CD4-positive, CD25-positive, alpha-beta regulatory T cell (primary cell): ENCODE measurements at places on chromosomes 3 and 15. TPM values are rescaled to one million over a fixed set of nuclear protein-coding genes. Genes with fewer than 3 reads are reported as not detected.

DNA sequence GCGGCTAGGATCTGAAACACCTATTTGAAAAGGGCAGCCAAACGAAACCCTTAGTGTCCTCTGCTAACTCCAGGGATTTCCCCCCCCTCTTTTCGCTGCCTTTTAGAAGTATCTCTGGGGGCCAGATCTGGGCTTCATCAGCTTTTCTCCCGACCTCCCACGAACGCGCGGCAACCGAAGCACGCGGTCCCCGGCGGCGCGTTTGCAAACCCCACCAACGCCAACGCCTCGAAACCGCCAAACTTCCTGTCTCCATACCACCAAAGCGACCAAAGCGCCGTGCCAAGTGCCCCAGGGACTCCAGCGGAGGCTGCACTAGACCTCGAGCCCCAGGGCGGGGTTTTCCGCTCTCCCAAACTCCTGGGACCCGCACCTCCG lies 155.8 kb upstream of the FRMD4B start:
- no peak overlapping the region for H3K27ac ChIP-seq
- H3K27me3 ChIP-seq: peaks cover 3% of the 10 kb centered on the region
- H3K4me3 ChIP-seq: no peak overlapping the region
- H3K4me1 ChIP-seq: no peaks in the 10 kb centered on the region
- no peaks in the 10 kb centered on the region for H3K36me3 ChIP-seq

DNA sequence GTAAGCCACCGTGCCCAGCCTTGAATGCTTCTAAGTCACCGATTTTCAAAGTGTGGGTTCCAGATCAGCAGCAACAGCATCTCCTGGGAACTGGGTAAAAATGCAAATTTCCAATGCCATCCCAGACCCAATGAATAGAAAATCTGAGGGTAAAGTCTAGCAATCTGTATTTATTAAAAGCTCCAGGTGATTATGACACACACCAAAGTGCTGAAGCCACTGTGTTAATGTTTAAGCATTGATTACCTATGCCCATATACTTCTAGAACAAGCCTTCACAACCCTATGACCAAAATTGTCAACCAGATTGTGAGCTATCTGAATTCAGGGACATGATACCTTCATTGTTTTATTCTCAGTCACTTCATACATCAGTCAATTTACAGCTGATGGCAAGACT lies 86.5 kb downstream of the LRRFIP2 start:
- H3K27me3 ChIP-seq: no peaks in the 10 kb centered on the region
- DNase-seq: no peak
- no peaks in the 10 kb centered on the region for H3K4me1 ChIP-seq
- H3K27ac ChIP-seq: no peak overlapping the region

DNA sequence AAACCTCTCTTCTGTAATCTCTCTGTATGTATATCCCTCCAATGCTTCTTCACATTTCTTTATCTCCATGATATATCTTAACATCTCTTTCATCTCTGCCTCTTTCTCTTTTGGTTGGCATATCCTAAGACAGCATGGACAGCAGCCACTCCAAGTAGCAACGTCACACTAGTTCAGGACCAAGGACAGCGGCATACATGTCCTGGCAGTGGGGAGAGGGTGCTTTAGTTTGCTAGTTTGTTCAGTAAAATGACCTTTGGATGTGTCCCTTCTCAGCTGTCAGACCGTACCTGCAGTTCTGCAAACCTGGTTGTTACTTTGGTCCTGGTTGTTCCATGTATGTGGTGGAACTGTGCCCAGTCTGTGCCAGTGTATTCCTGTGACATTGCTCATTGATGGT lies 225.6 kb upstream of the ROPN1 start:
- no peak overlapping the region for H3K27ac ChIP-seq
- H3K4me1 ChIP-seq: no peaks in the 10 kb centered on the region
- H3K36me3 ChIP-seq: no peaks in the 10 kb centered on the region
- H3K27me3 ChIP-seq: no peaks in the 10 kb centered on the region

HYKK gene
- 3.7 TPM for polyA plus RNA-seq

OIP5 gene
- 1.4 TPM for polyA plus RNA-seq

DNA sequence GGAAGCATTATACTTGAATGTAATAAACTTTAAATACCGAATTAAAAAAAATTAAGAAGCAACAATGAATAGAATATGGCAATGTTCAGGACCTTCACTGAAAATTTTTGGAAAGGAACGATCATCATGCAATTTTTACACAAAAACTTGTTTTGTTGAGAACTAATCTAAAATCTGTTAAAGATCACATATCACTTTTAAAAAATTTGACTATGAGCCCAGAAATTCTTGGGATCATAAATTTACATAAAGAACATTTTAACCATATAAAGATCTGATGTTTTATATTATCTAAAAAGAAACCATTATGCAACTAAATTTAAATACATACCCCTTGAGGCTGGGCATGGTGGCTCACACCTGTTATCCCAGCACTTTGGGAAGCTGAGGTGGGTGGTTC lies 76.2 kb upstream of the MELTF start:
- H3K4me1 ChIP-seq: no peaks in the 10 kb centered on the region
- DNase-seq: no peak
- H3K4me3 ChIP-seq: no peak overlapping the region
- peaks cover 15% of the 10 kb centered on the region for H3K36me3 ChIP-seq
- H3K27ac ChIP-seq: no peak overlapping the region
